ENCODE measurements at places on chromosomes 5 and 9. TPM values are rescaled to one million over a fixed set of nuclear protein-coding genes. Genes with fewer than 3 reads are reported as not detected.
A peak's percentile ranks its signal among the peaks of the same experiment; 100 is the strongest.

DNA sequence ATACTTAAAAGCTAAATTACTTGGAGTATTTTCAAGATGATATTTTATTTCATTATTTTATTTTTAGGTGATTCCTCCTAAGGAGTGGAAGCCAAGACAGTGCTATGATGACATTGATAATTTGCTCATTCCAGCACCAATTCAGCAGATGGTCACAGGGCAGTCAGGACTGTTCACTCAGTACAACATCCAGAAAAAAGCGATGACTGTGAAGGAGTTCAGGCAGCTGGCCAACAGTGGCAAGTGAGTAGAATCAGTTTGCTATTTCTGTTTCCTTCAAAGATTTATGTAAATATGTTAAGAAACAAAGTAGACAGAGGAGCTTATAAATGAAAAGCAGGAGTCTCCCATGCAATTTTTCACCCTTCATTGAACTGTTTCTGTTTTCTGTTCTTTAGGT lies 47.8 kb downstream of the KDM4C start:
- DNase-seq: no peak
- H3K4me1 ChIP-seq: peaks cover 5% of the 10 kb centered on the region
- H3K4me3 ChIP-seq: no peak overlapping the region
- no peaks in the 10 kb centered on the region for H3K27me3 ChIP-seq

DNA sequence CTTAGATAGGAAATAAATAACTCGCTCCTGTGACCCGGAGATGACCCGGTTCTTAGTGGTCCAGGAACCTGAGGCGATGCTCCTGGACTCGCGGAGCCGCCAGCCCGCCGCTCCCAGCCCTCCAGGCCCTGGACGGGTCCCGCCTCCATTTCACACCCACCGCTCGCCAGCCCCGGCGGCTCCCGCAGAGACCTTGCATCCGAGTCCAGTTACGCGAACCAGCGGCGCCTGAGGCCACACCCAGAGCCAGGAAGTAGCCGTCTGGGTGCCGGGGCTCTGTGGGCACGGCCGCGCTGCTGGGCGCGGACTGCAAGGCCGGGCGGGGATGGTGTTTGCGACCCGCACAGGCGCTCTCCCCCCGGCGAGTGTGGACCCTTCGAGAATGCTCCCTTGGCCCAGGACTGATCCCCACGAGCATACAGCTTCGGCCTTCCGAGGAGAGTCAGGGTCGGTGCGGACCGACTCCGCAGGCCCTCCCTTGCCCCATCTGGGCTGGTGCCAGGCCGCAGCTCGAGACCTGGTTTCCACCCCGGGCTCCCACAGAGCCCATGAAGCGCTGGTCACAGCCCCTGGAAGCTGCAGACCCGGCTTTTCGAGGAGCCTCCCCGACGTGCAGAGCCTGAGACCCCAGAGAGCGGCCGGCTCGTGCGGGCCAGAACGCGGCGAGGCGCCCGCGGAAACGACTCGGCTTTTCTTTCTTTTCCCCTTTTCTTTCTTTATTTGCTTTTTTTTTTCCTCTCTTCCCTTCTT lies 5.2 kb upstream of the BARX1 start:
- H3K4me1 ChIP-seq: peaks cover 14% of the 10 kb centered on the region
- H3K4me3 ChIP-seq: no peak overlapping the region
- H3K27ac ChIP-seq: no peak overlapping the region
- peaks cover 85% of the 10 kb centered on the region for H3K27me3 ChIP-seq
- no peaks in the 10 kb centered on the region for H3K36me3 ChIP-seq

DNA sequence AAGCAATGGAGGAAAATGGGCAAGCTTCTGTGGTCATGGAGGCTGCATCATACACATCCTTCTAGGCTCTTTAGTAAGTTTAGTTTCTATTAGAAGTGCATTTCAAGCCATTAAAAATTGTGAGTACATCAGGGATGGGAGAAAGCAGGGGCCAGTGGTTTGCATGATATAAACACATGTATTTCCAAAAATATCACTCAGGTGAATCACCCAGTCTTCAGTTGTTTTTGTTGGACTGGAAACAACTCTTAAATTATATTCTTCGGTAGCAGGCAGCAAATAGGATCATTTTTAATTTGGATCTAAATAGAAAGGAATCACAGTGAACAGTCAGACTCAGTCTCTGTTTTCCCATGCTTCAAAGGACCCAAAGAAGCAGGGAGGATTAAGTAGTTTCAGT lies 657.9 kb downstream of the TLR4 start:
- H3K27ac ChIP-seq: no peak overlapping the region
- no peaks in the 10 kb centered on the region for H3K36me3 ChIP-seq
- no peak for DNase-seq
- no peaks in the 10 kb centered on the region for H3K27me3 ChIP-seq

GRCh38 chr5:87069974-87070608 lies 197.6 kb upstream of the RASA1 start:
- H3K4me3 ChIP-seq: no peak overlapping the region
- no peak overlapping the region for H3K27ac ChIP-seq
- no peaks in the 10 kb centered on the region for H3K4me1 ChIP-seq
- H3K27me3 ChIP-seq: no peaks in the 10 kb centered on the region

- no peak overlapping the region for H3K4me3 ChIP-seq
- H3K36me3 ChIP-seq: no peaks in the 10 kb centered on the region
- no peak for DNase-seq
Measured at GRCh38 chr5:162187371-162187770, 119.8 kb downstream of the GABRG2 start.

DNA sequence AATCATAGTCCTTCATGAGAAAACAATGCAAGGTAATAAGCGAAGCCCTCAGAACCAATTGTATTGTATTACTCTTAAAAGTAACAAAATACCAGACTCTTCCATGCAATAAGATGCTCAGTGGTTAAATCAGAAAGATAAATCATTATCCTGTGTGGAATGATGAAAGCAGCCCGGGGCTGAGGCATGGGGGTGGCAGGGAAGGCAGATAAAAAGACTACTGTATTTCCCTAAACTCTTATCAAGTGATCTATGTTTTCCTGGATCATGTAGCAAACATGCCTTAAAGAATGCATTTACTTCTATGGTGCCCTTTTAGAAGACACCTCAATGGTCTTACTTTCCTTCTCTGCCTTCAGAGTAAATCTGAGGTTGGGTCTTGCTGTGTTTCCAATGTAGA lies 105.6 kb upstream of the DAPK1 start:
- no peaks in the 10 kb centered on the region for H3K36me3 ChIP-seq
- no peak overlapping the region for H3K4me3 ChIP-seq
- peaks cover 16% of the 10 kb centered on the region for H3K4me1 ChIP-seq
- H3K27me3 ChIP-seq: peaks cover 11% of the 10 kb centered on the region
- DNase-seq: no peak
- no peak overlapping the region for H3K27ac ChIP-seq

GRCh38 chr9:114072184-114073140 lies 5.6 kb downstream of the AMBP start:
- no peak overlapping the region for H3K27ac ChIP-seq
- DNase-seq: no peak
- H3K27me3 ChIP-seq: peaks cover 25% of the 10 kb centered on the region
- H3K36me3 ChIP-seq: no peaks in the 10 kb centered on the region
- peaks cover 3% of the 10 kb centered on the region for H3K4me1 ChIP-seq
- no peak overlapping the region for H3K4me3 ChIP-seq

GRCh38 chr9:2966565-2967300 lies 122.8 kb upstream of the PUM3 start:
- H3K36me3 ChIP-seq: peaks cover 3% of the 10 kb centered on the region
- H3K4me3 ChIP-seq: peak overlapping the region; percentile 62
- peaks cover 39% of the 10 kb centered on the region for H3K4me1 ChIP-seq
- peak overlapping the region; percentile 46 for H3K27ac ChIP-seq
- no peak for DNase-seq
- no peaks in the 10 kb centered on the region for H3K27me3 ChIP-seq

- no peak overlapping the region for H3K4me3 ChIP-seq
- H3K4me1 ChIP-seq: no peaks in the 10 kb centered on the region
- no peak overlapping the region for H3K27ac ChIP-seq
- no peak for DNase-seq
Measured at GRCh38 chr5:117131048-117131679, 556.5 kb upstream of the SEMA6A start.

DNA sequence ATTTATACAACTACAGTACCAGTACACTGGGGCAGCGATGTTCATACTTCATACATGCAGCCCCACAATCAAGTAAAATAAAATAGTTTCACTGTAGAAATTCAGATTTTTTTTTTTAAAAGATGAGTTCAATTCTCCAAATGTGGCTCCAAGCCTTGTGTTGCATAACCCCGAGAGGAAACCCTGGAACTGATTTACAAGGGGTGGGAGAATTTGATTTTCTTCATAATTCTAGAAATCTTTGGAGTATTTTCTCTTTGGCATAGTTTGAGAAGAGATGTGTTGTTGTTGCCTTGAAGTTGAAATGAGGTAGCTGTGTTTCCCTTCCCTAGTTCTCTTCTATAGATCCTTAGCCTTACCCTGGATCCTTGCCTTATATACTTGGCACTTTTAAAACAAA lies 3.1 kb downstream of the RHOBTB3 start:
- H3K4me3 ChIP-seq: peak overlapping the region; percentile 57
- H3K27ac ChIP-seq: no peak overlapping the region
- peaks cover 43% of the 10 kb centered on the region for H3K4me1 ChIP-seq
- no peak for DNase-seq
- H3K27me3 ChIP-seq: no peaks in the 10 kb centered on the region
- H3K36me3 ChIP-seq: peaks cover 18% of the 10 kb centered on the region

DNA sequence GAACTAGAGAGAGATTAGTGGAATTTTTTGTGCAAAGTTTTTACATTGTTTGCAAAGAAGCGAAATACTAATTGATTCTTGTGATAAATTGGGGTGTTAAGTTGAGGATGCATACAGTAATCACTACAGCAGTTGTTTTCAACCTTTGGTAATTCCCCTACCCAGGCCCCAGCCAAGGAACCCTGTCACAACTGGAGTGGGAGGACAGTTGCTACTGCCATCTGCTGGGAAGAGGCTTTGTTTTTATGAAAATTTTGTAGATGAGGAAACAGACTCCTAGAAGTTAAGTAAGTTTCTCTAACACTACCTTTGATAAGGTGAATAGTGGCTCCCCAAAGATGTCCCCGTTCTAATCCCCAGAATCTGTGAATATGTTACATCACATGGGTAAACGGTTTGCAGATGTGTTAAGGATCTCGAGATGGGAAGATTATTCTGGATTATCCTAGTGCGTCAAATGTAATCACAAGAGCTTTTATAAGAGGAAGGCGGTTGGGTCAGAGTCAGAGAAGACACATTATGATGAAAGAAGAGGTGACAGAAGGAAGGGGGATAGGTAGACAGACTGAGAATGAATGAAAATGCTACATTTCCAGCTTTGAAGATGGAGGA lies 34.0 kb upstream of the PPP1R2B start:
- no peaks in the 10 kb centered on the region for H3K36me3 ChIP-seq
- no peak overlapping the region for H3K27ac ChIP-seq

The MAPK9 gene
- total RNA-seq: 35.2 TPM

The ZNF462 gene
- total RNA-seq: 129 TPM

The SEC61B gene
- 133 TPM for total RNA-seq

The SAXO1 gene
- total RNA-seq: 0.48 TPM

The TENT4A gene
- total RNA-seq: 34.1 TPM

The ADAMTS13 gene
- 12.9 TPM for total RNA-seq

The FBP2 gene
- not detected for total RNA-seq

Data from type B pancreatic cell (in vitro differentiated cells).